Stimulated activated CD4-positive, alpha-beta T cell treated with anti-CD3 and anti-CD28 coated beads, Interleukin-12 subunit alpha, Interleukin-12 subunit beta, amount 100 ng/mL, for 24 hours (primary cell): ENCODE measurements at places on chromosomes 6 and 20.

DNA sequence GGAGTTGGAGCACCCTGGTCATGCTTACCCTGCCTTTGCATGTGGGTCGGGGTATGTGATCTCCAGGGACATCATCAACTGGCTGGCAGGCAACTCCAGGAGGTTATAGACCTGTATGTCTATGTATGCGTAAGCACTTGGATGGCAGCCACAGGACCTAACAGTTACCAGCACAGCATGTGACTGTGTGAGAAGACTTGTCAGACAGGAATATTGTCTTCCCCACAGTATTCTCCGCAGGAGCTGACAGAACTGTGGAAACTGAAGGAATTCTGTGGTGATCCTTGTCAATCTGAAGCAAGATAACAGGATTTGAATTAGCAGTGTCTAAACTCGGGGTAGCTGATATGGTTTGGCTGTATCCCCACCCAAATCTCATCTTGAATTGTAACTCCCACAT, 59.2 kb downstream of the TMEM244 start:
- DNase-seq, result no peak

DNA sequence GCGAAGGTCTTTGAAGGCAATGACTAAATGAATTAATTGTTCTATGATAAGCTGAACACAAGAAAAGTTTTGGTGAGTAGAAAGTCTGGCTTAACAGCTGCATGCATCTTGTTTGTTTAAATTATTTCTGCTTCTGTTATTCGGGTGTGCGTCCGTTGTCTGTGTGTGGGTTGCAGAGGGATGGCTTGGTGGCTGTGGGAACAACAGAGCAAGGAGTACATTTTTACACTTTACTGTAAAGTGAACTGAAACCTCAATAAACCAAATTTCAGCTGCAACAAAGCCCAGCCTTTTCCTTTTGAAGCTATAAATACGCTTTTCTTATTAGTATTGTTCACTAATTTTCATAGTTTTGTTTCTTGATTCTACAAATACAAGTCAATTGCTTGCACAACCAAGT, 3.5 kb upstream of the LAMP5 start:
- DNase-seq, result no peak

- no peak for DNase-seq
Observed at GRCh38 chr6:50120300-50120699, 70.6 kb upstream of the DEFB112 start.

GRCh38 chr6:42295181-42295580, 77.5 kb upstream of the MRPS10 start:
- no peak for DNase-seq
